Activated T-helper 17 cell treated with anti-CD3 and anti-CD28 coated beads, Interleukin-2, amount 50 U/mL, for 72 hours (primary cell): ENCODE measurements at places on chromosomes 1 and 21. TPM values are rescaled to one million over a fixed set of nuclear protein-coding genes. Genes with fewer than 3 reads are reported as not detected.
A peak's percentile ranks its signal among the peaks of the same experiment; 100 is the strongest.

- no peak for ATAC-seq
These were observed 19.0 kb downstream of the SSR2 start for GRCh38 chr1:156001662-156002171.

DNA sequence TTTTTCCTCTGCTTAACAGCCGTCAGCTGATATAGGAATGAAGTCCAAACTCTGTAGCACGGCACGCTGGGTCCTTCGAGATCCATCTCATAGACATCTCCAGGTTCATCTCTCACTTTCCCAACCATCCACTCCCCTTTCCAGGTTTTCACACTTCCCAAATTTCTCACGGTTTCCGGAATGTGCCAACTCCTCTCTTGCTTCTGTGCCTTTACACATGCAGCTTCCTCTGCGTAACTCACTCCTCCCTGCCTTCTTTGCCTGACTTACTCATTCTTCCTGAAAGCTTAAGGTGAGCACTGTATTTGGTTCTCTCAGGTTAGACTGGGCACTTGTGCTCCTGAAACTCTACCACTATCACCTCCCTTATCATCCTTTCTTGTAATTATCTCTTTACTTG, 168.4 kb downstream of the PCNX2 start:
- no peak for ATAC-seq

The CYP4Z1 gene
- not detected for total RNA-seq

The C8B gene
- total RNA-seq, result not detected

DNA sequence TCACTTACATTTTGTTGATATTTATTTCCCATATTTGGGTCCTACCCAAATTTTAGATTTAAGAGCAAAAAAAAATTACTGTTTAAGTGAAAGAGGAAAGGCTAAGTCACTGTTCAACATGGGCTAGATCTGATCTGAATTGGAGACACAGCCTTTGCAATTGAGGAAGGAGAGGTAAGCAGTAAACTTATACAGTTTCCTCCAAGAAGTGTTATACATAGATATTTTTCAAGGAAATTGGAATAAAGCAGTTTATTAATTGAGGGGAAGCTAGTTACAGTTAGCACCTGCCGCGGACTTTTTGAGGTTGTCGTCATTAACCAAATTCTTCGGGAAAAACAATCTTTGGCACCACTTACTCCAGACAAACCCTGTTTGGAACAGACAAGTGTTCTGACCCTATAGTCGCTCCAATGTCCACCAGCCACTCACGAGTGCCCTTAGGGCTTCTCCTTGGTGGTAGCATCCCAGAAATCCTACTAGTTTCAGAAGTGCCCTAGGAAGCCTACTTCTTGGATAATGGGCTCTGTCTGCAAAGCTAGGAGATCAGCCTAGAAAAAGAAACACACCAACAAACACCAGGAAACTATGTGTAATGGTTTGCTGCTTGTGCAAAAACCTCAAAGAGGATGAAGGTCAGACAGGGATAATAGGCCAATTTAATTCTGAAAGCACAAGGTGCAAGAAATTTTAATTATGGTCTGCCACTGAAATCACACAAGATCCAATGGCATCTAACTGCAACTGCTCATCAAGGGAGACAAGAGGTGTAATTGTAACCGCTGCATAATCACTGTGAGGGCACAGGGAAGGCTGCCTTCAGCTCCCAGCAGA, 2.5 kb downstream of the WLS start:
- no peak for ATAC-seq

The TNFSF18 gene
- total RNA-seq, result not detected

The TRAF5 gene
- total RNA-seq, result 50.7 TPM

- no peak for ATAC-seq
These were observed 158.5 kb upstream of the FGGY start for GRCh38 chr1:59138402-59138801.

GRCh38 chr1:24898152-24898908, 31.7 kb downstream of the RUNX3 start:
- peak; percentile 33 for ATAC-seq

GRCh38 chr1:184520336-184520735, 133.5 kb downstream of the C1orf21 start:
- no peak for ATAC-seq
